ENCODE measurements at places on chromosomes 12 and 14. TPM values are rescaled to one million over a fixed set of nuclear protein-coding genes. Genes with fewer than 3 reads are reported as not detected.
A peak's percentile ranks its signal among the peaks of the same experiment; 100 is the strongest.

DNA sequence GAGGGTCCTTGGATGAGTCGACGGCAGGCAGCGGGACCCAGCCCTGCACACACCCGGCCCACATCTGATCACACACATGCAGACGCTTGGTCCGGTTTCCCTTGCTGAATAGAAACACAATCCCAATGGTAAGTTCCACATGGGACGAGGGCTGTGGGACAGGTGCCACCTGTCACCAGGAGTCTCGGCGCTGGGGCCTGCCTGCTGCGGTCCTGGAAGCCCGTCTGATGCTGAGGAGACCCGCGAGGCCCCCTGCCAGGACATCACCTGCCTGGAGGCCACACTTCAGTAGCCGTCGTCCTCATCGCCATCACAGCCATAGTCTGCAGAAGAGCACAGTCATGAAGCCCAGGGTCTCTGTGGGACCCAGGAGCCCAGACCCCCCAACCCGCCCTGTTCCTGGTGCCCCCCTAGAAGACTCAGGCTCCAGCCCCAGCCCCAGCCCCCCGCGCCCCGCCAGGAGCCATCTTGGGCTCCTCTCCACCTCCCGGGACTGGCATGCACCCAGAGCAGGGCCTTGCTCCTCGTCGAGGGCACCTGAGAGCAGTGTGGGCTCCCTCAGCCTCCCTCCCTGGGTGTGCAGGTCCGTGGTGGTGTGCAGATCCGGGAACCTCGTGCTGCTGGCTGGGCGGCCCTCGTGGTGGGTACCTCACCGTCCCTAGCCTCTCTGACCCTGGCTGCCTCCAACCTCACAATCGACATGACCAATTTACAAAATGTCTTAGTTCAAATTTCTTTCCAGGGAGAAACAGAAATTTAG is 29.3 kb upstream of the NUDT14 start:
- H3K36me3 ChIP-seq: peaks cover 11% of the 10 kb centered on the region
- DNase-seq: no peak
- H3K27ac ChIP-seq: no peak overlapping the region
- H3K27me3 ChIP-seq: peaks cover 12% of the 10 kb centered on the region

SNAPC1 gene
- 5.2 TPM for total RNA-seq

DNA sequence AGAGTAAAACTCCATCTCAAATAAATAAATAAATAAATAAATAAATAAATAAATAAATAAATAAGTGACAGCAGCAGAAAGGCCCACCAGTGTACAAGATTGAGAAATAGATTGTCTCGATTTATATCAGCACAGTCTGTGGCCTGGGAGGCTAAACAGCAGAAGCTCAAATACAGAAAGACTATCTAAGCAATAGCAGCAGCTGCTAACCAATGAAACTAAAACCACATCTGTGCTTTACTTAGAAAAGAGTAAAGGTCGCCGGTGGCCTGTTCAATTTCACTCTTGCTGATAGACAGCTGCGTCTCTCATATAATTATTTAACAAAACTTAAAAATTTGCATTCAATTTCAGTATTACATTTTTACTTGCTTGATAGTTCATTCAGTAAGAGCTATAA is 325.7 kb downstream of the CEP128 start:
- H3K27me3 ChIP-seq: no peaks in the 10 kb centered on the region
- H3K4me3 ChIP-seq: no peak overlapping the region
- H3K27ac ChIP-seq: no peak overlapping the region
- no peak for DNase-seq

DNA sequence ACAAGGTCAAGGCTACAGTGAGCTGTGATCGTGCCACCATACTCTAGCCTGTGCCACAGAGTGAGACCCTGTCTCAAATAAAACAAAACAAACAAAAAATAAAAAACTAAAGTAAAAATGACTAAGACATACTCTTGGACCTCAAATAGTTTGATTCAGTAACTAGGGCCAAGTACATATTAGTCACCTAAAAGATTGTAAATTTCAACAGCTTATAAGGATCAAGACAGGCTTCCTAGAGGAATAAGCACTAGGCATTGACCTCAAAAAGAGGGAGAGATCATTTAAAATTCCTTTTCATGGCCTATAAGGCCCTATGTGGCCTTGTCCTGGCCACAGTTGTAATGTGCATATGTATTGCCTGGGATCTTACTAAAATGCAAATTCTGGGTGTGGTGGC is 46.0 kb upstream of the CHST11 start:
- no peaks in the 10 kb centered on the region for H3K36me3 ChIP-seq
- DNase-seq: no peak

DNA sequence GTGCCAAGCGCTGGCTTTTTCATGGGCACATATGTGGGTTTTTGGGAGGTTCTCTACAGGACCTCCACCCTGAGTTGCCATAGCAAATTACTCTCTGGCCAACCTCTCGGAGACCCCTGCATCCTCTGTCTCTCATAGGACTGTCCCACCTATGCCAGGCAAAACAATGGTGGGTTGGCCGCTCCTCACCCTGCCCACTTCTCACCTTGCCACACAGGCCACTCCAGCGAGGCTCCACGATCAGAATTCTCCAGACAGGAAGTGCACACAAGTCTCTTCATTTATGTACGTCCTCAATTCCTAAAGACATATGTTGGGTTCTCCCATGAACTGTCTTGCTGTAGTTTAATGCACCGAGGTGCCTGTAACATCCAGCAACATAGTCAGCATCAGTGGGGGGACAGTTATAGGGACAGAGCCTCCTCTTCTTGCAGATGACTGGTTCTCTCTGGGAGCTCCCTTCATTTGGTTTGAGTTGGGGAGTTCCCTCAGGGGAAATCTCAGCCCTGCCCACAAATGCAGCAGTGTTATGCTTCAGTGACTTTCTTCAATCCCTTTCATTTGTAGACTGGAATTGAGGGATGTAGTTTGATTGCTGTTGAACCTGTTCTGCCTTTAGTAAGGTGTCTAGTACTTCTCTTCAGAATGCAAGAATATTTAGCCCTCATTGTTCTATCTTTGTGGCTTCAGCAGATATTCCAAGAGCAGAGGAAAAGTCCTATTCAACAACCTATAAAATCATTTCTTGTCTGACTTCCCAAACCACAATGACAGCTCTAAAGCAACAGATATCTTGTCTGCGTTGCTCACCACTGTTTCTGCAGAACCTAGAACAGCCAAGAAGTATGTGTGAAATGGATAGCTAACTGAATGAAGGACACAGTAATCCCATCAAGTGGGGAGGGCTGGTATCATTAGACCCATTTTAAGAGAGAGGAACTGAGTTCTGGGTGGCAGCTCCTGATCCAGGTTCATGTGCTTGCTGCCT is 2.8 kb upstream of the LTBP2 start:
- H3K36me3 ChIP-seq: peaks cover 11% of the 10 kb centered on the region
- DNase-seq: no peak
- no peak overlapping the region for H3K27ac ChIP-seq
- H3K4me3 ChIP-seq: no peak overlapping the region
- peaks cover 33% of the 10 kb centered on the region for H3K4me1 ChIP-seq
- peaks cover 28% of the 10 kb centered on the region for H3K27me3 ChIP-seq

RPGRIP1 gene
- 1.5 TPM for total RNA-seq

GRCh38 chr14:100731011-100731670 is 4.4 kb downstream of the DLK1 start:
- H3K27me3 ChIP-seq: peaks cover 12% of the 10 kb centered on the region
- peaks cover 3% of the 10 kb centered on the region for H3K36me3 ChIP-seq
- no peak overlapping the region for H3K4me3 ChIP-seq

CYP46A1 gene
- 5.2 TPM for total RNA-seq

SLC35F4 gene
- total RNA-seq: not detected

PRPH gene
- not detected for total RNA-seq

FAM90A1 gene
- not detected for total RNA-seq

DNA sequence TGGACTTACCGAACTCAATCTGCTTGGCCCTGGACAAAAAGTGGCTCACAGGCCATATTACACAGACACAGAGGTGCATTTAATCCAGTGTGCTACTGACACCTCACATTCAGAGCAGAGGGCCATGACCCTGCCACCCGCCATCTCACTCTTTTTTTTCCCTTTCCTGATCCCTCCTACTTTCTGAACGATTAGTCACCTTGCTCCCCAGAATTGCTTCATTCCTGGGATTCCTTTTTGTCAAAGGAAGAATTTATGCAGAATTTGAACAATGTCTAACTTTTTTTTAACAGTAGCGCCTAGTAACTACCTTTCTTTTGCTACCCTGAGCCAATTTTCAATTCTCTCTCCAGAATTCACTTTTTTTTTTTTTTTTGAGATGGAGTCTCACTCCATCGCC is 4.6 kb downstream of the PKP2 start:
- no peak for DNase-seq
- H3K36me3 ChIP-seq: peaks cover 4% of the 10 kb centered on the region
- H3K4me3 ChIP-seq: no peak overlapping the region
- H3K27me3 ChIP-seq: peaks cover 2% of the 10 kb centered on the region
- peaks cover 41% of the 10 kb centered on the region for H3K4me1 ChIP-seq
- H3K27ac ChIP-seq: peak overlapping the region; percentile 69

GRCh38 chr14:59301354-59301753 is 112.9 kb downstream of the DAAM1 start:
- no peak for DNase-seq
- H3K27ac ChIP-seq: no peak overlapping the region
- H3K4me1 ChIP-seq: peaks cover 9% of the 10 kb centered on the region
- H3K27me3 ChIP-seq: no peaks in the 10 kb centered on the region
- no peaks in the 10 kb centered on the region for H3K36me3 ChIP-seq

GLI1 gene
- 0.77 TPM for total RNA-seq

DNA sequence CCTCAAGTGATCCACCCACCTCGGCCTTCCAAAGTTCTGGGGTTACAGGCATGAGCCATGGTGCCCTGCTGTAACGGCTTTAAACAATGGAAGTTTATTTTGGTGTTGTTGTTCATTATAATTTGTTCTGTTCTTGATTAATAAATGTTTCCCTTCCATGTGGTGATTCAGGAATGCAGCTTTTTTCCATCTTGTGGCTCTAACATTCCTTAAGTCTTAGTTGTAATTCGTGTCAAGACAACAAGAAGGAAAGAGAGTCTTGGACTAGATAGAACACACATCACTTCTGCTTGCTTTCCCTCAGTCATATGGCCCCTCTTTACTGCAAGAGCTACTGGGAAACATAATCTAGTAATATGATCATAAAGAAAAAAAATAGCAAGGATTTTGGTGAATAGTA is 211.6 kb downstream of the SLC6A15 start:
- no peak for DNase-seq
- H3K36me3 ChIP-seq: no peaks in the 10 kb centered on the region
- H3K27ac ChIP-seq: no peak overlapping the region

DNA sequence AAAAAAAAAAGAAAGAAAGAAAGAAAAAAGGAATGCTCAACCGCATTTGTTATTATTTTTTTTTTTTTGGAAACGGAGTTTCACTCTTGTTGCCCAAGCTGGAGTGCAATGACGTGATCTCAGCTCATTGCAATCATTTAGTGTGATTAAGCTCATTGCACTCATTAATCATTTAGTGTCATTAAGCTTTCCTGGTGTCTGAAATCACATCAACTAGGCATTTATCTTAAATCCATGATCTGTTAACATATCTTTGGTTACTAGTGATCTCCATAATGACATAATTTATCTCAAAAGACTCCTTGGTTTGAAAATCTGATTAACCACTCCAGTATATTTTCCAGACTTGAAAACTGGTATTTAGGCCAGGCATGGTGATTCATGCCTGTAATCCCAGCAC is 26.3 kb downstream of the ETFBKMT start:
- H3K36me3 ChIP-seq: peaks cover 34% of the 10 kb centered on the region
- no peak overlapping the region for H3K4me3 ChIP-seq
- no peaks in the 10 kb centered on the region for H3K27me3 ChIP-seq
- H3K27ac ChIP-seq: no peak overlapping the region

DNA sequence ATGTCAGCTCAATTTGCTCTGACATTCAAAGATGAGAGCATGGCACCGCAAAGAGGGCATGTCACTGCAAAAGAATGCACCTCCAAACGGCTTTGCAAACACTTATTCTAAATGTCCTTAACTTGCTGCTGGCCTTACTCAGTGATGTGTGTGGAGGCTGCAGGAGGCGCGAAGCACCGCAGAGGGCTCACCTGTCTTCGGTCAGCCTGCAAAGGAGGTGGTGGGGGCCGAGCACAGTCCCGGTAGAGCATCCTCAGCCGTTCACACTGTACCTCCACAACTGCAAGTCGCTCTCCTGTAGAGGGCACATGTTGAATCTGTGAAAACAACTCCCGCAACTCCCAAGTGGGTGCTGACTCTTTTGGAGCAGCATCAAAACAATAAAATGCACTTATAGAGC is 93.8 kb downstream of the TRAFD1 start:
- no peaks in the 10 kb centered on the region for H3K4me1 ChIP-seq
- H3K27me3 ChIP-seq: no peaks in the 10 kb centered on the region
- H3K4me3 ChIP-seq: no peak overlapping the region
- H3K36me3 ChIP-seq: peaks cover 23% of the 10 kb centered on the region
- no peak for DNase-seq

INSM2 gene
- total RNA-seq: not detected

GRCh38 chr14:36805131-36805559 is 143.5 kb downstream of the PAX9 start:
- no peak overlapping the region for H3K4me3 ChIP-seq
- no peak for DNase-seq
- H3K4me1 ChIP-seq: no peaks in the 10 kb centered on the region
- H3K27ac ChIP-seq: peak overlapping the region; percentile 3
- H3K36me3 ChIP-seq: no peaks in the 10 kb centered on the region

DNA sequence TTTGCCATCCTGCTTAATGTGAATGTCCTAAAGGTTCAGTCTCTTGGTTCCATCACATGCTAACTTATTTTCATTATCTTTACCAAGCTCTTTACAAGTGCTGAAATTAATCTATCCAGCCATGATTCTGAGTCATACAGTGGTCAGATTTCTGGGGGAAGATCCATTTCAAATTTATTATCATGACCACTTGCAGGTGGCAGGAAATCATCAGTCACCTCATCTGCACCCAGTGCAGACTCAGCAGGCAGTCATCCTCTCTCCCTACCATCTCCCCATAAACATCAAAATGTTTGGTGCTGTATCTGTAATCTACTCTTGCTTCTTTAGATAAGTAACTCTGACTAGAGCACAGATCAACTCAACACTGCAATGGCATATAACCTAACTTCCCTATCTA is 23.5 kb downstream of the ATG14 start:
- no peaks in the 10 kb centered on the region for H3K27me3 ChIP-seq
- H3K36me3 ChIP-seq: peaks cover 14% of the 10 kb centered on the region
- H3K27ac ChIP-seq: no peak overlapping the region
- DNase-seq: no peak

- H3K4me1 ChIP-seq: no peaks in the 10 kb centered on the region
- peaks cover 4% of the 10 kb centered on the region for H3K36me3 ChIP-seq
- no peak overlapping the region for H3K27ac ChIP-seq
- no peak overlapping the region for H3K4me3 ChIP-seq
Measured at GRCh38 chr14:94306047-94306978, 13.2 kb upstream of the SERPINA10 start.
